Airway epithelial cell (primary cell): ENCODE measurements at places on chromosomes 4 and X. TPM values are rescaled to one million over a fixed set of nuclear protein-coding genes. Genes with fewer than 3 reads are reported as not detected.

The PPA2 gene
- 138 and 148 TPM in 2 replicates for total RNA-seq

The GAGE12E gene
- not detected in 2 replicates for total RNA-seq

The FOXO4 gene
- total RNA-seq: 1.2 and 3.5 TPM in 2 replicates

The UGT2A3 gene
- not detected in 2 replicates for total RNA-seq

The FGFBP1 gene
- 1,063 and 1,082 TPM in 2 replicates for total RNA-seq

The NPY1R gene
- not detected in 2 replicates for total RNA-seq

The MAGEA2B gene
- total RNA-seq: not detected in 2 replicates

The GRIA3 gene
- total RNA-seq: 0.21 and 0.28 TPM in 2 replicates

The DMRTC1B gene
- not detected in 2 replicates for total RNA-seq

The CT55 gene
- total RNA-seq: not detected in 2 replicates

The KIF4A gene
- 9.3 and 11.4 TPM in 2 replicates for total RNA-seq

The ADGRG4 gene
- total RNA-seq: not detected in 2 replicates

The FRG2 gene
- not detected in 2 replicates for total RNA-seq

The ZFP92 gene
- 0.05 and 0.21 TPM in 2 replicates for total RNA-seq

The SH2D1A gene
- not detected in 2 replicates for total RNA-seq
